ENCODE measurements at places on chromosomes 11 and 22.
A peak's percentile ranks its signal among the peaks of the same experiment; 100 is the strongest.

DNA sequence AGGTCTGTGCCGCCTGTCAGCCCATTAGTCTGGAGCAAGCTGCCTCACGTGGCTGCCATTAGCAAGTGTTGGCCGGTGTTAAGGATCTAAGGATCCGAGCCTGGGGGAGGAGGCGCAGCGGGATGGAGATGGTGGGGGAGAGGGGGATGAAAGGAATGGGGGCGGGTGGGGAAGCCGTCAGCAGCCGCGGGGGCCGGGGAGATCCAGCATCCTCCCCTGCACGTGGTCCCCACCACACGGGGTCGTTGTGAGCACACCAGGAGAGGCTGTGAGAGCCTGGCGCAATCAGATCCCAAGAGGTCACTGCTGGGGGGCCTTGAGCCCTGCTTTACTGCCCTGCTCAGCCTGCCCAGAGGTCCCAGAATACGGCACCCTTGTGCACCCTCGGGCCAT, 7.3 kb downstream of the CABP7 start:
- DNase-seq: peak; percentile 15

DNA sequence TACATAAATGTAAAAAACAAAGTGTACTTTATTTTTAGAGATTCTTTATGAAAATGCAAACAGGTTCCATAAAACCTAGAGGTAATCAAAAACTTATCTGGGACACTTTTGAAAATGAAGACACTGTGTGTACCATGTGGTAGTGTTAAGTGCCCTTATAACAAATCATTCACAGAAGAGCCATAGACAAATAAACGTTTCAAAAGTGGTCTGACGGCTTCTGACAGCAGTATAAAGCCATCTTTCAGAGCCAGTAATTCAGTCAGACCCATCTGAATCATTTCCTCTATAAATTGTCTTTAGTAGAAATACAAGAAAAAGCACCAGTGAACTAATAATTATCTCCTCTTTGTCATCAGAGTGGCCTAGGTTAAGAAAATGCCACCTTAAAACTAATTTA, 100.0 kb downstream of the PAX6 start:
- DNase-seq: no peak

DNA sequence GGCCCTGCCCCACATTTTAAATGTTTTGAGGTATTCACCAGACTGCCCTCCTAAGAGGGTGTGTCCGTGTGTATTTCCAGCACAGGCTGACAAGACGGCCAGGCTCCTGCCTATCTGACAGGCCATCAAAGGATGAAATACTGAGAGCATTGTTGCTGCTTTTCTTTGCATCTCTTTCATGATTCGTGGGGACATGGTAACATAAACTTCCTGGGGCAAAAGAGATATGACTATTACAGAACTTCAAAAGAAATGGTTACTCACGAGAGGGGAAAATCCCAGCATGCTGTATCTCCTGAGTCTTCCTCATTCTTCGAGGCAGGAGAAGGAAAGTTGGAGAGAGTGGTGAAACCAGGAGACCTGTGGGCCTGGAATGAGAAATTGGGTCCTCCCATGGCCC, 10.3 kb upstream of the BIK start:
- peak; percentile 22 for DNase-seq

DNA sequence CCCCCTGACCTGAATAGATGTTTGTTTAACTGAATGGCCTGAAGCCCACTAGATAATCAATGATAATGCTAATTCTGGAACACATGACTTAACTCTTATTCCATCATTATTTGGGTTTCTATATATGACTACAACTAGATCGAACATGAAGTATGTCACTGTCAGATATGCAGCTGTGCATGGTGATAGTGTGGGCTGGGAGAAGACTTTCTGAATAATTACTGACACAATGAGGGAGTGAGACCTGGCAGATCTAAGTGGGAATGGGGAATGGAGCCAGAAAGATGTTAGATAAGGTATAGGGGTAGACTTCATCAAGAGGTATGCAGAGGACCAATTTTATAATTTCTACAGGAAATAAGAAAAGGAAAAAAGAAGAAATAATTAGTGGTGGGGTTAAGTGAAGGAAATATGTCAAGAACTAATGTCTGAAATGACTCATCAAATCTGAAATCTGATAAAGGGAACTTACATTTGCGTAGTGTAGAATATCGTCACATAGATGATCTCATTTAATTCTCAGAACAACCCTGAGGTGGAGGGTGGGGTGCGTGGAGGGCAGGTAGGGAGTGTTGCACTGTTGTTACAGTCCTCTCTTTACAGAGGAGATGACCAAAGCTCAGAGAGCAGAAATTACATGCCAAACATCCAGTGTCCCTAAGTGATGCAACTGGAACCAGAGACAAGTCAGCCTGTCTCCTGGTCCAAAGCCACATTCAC, 68.2 kb upstream of the EED start:
- peak; percentile 80 for DNase-seq

DNA sequence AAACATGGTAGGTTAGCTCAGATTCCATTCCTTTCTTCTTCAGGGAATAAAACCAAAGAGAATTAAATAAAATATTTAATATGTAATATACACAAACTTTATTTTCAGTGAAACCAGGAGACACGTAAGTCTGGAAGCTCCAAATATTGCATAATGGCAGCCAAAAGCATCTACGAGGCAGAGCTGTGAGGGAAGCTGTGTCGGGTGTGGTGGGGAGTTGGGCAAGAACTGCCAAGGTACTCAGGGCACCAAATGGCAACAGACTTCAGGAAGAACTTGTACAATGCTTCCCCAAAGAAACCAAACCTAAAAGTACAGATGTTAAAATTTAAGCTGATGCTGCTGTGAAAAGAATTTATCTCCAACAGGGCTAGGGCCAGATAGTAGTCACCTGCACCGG, 47.5 kb upstream of the C11orf87 start:
- DNase-seq: no peak
